ENCODE measurements at places on chromosomes 5 and 9.

DNA sequence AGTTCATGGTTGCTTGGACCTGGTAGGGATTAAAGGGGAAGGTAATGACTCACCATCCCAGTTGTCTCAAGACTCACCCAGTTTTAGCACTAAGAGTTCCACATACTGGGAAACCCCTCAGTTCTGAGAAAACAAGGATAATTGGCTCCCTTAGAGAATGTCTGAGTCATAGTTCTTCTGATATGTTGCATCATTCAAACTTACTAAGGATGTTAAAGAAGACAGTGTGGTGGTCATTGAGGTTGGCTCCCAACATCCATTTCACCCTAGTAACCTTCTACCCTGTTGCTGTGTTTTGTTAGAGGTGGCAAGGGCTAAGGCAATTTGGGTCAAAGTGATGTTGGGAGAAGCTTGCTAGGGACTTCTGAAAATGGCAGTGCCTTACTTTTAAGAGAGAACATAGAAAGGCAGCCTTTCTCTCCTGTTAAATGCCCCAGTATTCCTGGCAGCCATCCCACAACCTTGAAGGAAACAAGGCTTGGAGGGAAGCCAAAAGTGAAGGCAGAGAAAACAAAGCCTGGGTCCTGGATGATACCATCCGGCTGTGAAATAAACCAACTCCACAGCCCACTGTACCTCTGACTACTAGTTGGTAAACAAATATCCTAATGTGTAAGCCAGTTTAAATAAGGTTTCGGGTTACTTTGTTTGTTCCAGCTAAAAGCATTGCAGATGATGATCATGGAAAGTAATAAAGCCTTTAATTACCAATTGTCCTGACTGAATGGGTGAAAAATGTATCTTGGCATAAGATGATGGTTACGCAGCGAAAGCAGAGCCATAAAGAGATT is 80.4 kb upstream of the ADAMTSL1 start:
- no peak for DNase-seq

DNA sequence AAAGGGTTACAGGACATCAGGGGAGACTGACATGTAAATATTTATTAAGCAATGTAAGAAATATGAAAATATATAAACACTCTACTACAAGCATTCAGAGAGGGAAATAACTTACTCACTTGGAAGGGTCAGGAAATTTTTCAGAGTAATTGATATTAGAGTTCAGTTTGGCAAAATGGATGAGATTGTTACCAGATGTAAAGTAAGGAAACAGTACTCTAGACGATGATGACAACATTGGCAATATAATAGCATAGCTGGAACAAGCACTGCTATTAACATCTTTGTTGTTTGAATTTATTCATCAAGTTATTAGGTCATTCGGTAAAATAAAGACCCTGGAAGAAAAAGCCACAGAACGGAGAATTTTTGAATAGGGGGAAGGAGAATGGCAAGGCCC is 49.1 kb downstream of the GNA14 start:
- DNase-seq: no peak

DNA sequence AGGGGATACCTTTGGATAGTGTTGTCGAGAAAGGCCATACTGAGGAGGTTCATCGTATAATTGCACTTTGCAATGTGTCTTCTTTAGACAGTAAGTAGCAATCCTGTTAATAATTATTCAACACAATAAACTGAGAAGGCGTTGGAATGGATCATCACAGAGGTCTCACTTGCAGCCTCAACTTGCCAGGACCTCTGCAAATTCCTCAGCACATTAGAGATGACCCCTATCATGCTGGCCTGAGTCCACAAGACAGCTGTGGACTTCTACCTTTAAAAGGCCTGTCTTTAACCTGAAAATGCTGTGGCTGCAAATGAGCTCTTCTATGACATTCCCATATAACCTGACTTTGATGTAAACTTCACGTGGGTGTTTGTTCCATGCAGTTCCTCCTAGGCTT is 14.1 kb downstream of the SH3TC2 start:
- DNase-seq: no peak

DNA sequence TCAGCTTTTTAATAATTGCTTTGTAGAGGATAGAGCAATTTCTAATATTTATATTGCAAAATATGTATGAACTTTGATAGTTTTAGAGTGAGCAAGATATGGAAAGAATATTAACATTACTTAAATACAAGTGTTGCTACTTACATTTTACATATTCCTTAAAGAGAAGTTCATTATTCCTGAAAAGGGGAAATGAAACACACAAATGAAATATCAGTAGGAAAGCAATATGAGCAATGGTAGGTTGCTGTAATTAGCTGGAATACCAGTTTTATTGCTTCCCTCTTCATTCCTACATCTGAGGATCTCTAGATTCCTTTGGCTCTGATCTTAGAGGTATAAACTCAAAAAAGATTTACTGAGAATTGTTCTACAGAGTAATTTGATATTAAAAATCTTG is 414.1 kb downstream of the FAM170A start:
- no peak for DNase-seq

- DNase-seq: no peak
Measured at GRCh38 chr9:130549093-130549735, 30.2 kb upstream of the FUBP3 start.

DNA sequence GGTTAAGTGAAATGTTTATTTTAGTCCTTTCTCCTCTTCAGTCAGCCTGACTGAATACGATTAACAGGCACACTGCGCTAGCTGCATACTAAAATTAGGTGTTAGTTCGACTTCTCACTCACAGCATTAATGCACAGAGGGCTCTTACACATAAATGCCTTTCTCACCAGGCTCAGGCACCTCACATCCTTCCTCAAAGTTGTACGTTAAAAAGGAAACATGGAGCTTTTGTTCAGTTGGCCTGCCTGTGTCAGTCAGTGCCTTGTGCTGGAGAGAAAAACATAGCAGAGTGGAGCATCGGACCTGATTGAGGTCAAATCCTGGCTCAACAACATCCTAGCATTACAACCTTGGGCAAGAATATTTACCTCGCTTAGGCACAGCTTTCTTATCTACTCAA is 236.0 kb upstream of the ZNF462 start:
- DNase-seq: no peak

- DNase-seq: no peak
Measured at GRCh38 chr9:121050128-121050988, at the start of gene C5. Gene C5, minus strand, starts transcription at chr9:121050275. Its CDS starts 29 bp downstream, at chr9:121050246.

- no peak for DNase-seq
Measured at GRCh38 chr9:76528642-76529190, 69.7 kb downstream of the GCNT1 start.

- DNase-seq: no peak
Measured at GRCh38 chr5:108380531-108381349, 1.2 kb downstream of the FBXL17 start.

DNA sequence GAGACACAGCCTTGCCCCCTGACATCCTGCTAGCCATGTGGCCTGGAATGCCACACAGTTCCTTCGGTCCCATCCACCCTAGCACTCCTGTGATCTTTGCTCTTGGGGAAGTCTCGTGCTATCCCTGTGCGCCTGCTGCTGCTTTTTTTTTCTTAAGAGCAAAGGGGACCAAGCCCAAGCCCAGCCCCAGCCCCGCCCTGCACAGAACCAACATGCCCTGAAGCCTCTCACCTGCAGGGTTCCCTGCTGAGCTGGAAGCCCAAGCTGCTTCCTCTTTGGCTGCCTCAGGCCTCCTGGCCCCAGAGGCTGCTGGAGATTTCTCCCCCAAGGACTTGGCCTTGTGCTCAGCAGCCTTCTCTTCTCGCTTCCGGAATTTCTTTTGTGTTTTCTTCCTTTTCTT is 1.8 kb downstream of the SURF6 start:
- no peak for DNase-seq

DNA sequence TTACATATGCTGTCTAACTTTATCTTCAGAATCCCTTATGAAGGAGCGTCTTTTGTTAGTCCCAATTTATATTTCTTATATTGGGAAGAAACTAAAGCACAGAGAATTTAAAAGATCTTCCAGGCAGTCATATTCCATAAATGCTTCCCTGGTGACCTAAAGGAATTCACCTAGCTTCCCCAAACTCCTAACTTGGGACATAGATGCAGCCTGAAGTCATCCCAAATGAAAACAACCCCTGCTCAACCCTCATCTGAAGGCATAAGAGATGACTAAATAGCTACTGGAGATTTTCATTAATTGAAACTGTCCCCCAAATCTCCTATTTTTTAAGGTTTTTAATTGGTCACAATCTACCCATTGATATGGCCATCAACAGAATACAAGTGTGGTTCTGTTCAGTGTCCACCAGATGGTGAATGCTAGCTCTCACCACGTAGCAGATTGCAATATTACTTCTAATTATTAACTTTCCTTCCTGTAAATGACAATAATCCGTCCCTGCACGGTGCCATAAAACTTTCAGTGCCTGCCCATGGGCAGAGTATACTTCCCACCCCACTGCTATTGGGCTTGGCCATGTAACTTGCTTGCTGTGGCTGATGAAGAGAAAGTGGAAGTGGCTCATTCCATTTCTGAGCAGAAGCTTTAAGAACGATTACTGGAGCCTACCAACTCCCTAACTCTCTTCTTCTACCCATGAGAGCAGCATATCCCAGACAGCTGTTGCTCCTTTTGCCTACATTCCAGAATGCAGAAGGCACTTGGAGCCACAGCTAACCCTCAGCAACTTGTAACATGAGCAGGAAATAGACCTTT is 18.7 kb downstream of the PRUNE2 start:
- no peak for DNase-seq

GRCh38 chr9:83006378-83006777 is 56.6 kb downstream of the RASEF start:
- DNase-seq: no peak

DNA sequence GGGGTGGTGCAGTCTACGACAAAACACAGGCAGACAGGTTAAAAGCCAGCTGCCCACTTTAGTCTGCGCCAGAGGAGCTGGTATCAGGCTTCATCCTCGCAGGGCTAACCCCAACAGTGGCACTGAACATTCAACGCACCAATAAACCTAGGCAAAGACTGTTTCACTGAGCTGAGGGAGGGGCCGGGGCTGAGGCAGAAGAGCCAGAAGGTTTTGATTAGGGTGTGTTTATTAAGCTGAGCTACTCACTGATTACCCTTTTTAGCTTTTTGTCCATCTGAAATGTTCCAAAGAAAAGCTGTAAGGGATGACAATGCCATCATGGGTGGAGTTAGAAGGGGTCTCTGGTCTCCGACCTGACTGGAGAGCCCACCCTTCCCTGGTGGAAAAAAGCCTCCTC is 1.4 kb downstream of the ZMYND19 start:
- DNase-seq: no peak

DNA sequence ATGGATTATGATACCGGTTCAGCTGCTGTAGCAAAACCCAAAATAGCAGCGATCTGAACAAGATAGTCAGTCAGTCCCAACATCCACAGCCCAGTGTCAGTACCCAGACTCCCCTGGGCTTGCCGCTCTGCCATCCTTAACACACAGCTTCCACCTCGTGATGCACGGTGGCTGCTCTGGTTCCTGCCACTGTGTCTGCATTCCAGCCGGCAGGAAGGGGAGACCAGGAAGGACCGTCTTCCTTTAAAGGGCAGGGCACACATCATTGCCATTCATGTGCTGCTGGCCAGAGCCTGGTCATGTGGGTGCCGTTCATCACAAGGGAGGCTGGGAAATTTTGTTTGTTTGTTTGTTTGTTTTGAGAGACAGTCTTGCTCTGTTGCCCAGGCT is 131.0 kb upstream of the IER5L start:
- DNase-seq: no peak

DNA sequence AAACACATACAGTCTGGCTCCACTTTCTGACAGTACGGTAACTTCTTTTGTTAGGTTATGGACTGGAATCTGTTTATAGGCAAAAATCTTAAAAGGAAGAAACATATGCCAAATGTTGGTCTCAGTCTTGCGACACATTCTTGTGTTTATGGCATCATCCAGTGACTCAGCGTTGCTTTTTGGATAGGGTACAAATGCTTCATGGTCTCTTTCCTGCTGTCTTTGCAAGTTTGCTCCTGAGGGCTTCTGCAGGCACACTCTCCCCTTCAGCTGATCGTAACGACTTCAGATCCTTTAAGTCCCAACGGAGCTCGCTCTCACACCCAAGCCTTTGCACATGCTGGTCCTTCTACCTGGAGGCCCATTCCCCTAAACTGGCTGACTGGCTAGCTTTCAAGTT is 23.6 kb upstream of the TNFSF8 start:
- no peak for DNase-seq

DNA sequence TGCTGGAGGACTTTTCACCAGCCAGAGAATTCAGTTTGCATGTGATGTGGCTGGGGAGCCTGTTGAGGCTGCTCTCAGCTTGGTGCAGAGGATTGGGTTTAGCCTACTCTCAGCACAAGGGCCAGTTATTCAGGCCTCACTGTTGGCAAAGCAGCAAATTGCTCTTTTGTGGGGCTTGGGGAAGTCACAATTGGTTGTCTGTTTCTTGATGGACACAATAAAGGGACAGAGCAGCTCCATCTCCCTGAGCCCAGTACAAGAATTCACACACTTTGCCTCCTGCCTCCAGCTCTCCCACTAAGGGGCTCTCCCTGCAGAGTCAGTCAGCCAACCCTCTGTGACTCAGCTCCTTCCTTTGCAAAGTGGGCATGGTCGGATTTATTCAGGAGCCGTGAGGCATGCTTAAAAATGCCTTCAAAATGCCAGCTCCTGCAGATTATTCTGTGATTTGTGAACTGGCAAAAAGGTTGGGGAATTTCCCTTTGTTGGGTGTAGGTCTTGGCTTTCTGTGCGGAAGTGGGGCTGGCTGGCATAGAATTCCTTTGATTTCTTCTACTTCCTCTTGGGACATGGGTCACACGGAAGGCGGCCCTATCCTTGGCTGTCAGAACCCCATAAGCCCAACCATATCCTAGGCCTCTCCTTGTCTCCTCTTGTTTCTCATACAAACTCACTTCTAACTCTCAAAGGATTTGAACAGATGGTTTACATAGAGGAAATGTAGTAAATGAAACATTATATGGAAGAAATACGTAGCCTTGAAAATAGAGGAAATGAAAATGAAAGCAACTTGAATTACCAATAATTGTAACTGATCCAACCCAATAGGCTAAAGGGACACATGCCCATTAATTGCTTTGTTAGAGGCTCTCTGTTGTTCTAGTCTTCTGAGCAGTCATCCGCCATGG is 118.7 kb upstream of the CD180 start:
- DNase-seq: no peak

DNA sequence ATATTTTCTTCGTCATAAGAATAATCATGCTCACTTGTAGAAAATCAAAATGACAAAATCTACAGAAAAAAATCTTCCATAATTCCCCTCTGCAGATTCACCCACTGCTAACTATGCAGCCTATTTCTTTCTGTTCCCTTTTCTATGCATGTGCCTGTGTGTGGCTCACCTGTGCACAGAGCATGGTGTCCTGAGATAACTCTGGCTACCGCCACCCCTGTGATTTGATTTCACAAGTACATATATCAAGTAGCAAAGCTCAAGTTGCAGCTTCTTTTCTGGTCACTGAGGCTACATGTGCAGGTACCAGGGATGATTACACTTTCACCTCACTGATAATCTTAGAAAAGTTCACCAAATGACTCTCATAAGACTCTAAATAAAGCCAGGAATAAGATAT is 18.4 kb upstream of the ISCA1 start:
- DNase-seq: no peak

DNA sequence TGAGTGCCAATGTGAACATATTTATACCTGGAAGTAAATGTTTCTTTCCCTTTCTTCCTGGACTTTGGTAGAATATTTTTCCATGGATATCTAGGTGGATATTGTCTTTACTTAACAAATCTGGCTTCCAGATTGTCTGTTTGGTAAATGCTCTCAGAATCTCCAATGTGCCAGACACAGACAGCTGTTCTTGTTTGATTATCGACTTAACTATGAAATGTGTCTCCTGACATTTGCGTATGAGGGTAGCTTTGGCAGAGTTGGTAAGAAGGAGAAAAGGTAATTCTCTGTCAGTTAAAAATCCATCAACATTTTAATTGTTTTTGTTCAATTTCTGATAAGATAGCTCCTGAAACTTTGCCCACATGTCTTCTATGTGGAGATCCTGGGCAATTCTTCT is 196.4 kb upstream of the NUDT12 start:
- no peak for DNase-seq

Data from esophagus squamous epithelium (tissue), 5 donors.